ENCODE measurements at places on chromosomes 1 and 21.

DNA sequence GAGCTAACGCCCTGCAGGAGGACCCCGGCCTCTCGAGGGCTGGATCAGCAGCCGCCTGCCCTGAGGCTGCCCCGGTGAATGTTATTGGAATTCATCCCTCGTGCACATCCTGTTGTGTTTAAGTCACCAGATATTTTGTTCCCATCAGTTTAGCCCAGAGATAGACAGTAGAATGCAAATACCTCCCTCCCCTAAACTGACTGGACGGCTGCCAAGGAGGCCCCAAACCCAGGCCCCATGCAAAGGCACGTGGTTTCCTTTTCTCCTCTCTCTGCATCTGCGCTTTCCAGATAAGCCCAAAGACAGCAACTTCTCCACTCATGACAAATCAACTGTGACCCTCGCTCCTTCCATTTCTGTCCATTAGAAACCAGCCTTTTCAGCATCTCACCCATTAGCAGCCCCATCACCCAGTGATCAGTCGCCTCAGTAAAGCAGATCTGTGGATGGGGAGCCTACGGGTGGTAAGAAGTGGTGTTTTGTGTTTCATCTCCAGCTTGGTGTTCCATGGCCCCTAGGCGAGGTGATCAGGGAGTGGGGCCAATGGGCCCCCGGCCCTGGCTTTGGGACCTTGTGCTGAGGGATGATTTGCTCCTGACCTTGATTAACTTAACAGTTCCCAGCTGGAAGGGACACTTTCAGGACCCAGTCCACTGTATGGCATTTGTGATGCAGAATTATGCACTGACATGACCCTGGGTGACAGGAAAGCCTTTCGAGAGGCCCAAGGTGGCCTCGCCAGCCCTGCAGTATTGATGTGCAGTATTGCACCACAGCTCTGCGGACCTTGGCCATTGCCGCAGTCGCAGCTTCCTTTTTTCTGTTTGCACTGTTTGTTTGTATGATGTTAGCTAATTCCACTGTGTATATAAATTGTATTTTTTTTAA, 5.2 kb downstream of the NPPA start:
- no peak for DNase-seq

DNA sequence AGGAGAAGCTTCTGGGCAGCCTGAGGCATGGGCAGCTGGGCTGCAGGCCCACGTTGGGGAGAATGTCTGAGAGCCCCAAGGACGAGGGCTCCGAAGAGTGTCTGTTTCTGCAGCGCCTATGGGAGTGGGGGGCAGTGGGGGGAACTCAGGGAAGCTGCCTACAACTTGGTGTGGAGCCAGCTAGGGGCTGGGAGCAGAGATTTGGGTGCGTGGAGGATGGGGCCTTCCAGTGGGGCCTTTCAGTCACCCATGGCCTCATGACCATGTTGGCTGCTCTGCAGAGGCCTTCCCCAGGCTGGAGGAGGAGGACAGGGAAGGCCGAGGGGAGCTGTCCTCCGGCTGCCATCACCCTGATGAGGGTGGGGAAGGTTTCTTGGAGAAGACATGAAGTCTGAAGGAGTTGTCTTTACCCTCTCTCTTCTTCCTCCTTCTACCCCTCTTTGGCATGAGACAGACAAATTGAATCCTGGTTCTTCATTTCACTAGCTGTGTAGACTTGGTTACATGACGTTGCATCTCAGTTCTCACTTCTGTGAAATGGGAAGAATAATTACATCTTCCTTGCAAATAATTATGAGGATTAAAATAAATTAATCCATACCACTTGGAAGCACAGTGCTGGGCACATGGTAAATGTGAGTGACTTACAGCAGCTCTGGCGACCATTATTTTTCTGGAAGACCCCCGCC, 8.3 kb downstream of the PPFIA4 start:
- no peak for DNase-seq

- no peak for DNase-seq
Measured at GRCh38 chr21:45084121-45084520, 9.7 kb downstream of the ADARB1 start.

DNA sequence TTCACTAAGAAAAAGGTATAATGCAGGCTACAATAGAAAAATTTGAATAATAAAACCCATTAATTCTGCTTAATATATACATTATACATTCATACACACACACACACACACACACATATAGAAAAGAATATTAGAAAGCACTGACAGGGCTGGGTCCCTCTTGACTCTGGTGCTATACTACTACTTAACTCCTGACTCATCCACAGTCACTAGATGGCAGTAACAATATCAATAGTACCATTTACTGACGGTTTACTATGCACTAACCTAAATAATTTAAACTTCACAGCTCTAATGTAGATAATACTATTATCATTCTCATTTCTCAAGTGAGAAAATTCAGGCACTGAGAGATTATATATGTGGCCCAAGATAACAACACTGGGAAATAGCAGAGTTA, 87.5 kb downstream of the COP1 start:
- DNase-seq = no peak

GRCh38 chr1:3625151-3625907, 514 bp downstream of the TPRG1L start:
- DNase-seq = no peak

Measured in right forelimb (tissue), 1 donor.